NCI-H460 (cell line): ENCODE measurements at places on chromosomes 1 and 21.

DNA sequence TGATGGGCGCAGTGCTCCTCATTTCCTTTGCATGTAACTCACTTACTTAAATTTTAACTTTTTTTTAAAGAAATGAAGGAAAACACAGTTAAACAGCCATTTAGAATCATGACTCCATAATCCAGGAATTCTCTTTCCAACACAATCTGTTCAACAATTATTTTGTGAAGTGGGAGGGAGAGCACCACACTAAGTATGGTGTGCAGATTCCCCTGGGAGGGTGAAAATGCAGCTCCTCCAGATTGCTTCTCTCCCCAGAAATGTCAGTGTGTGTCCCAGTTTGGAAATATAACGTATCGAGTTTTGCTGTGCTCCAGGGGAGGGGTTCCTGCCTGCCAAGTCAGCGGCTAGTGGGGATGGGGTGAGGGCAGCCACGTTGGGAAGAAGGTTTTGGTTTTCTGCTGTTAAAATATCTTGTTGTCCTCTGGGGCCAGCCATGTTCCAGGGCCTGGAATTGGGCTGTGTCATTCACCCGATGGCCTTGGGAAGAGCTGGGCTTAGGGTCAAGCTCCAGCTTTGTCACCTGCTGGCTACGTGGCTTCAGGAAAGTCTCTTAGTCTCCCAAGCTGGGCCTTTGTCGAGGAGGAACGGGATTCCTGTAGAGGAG, 17.3 kb upstream of the DISP3 start:
- no peak for DNase-seq

- no peak for DNase-seq
Measured at GRCh38 chr1:153544453-153545066, 1.0 kb downstream of the S100A4 start.

DNA sequence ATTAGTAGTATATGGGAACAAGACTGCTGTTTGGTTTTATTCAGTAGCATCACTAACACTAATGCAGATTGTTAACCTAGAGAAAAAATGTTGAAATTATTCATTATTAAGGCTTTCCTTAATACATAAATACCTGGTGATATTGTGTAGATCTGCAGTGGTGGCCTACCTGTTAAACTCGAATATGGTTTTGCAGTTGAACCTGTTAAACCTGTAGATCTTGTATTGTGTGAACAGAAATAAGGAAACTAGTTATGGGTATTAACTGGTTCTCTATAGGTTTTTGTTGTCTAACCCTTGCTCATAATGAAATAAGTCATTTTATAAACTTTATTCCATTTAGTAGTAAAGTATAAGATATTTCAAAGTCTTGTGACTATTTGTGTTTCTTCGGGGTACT, 23.9 kb downstream of the PKN2 start:
- no peak for DNase-seq

GRCh38 chr1:188270497-188270896, 1441.7 kb downstream of the PLA2G4A start:
- DNase-seq: no peak

GRCh38 chr1:21904704-21905520, 32.2 kb downstream of the HSPG2 start:
- DNase-seq: no peak

DNA sequence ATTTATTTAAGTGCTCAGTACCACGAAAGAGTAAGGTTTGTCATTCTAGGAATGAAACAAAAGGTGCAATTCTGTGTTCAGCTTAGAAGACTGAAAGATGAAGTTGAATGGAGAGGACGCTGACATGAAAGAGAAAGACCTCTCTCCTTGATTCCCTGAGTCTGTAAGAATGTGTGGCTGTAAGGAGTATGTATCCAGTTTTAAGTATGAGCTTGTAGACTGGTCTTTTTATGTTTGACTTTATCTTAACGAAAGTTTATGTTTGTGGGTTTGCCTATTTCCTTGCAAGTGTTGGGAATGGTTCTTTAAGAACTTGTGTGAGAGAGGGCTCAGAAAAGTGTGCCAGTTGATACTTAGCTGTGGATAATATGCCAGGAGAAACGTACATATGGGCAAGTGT, 1.4 kb downstream of the CHD1L start:
- DNase-seq: no peak

- DNase-seq: no peak
Measured at GRCh38 chr21:33300701-33301631, 23.8 kb upstream of the IFNAR1 start.

DNA sequence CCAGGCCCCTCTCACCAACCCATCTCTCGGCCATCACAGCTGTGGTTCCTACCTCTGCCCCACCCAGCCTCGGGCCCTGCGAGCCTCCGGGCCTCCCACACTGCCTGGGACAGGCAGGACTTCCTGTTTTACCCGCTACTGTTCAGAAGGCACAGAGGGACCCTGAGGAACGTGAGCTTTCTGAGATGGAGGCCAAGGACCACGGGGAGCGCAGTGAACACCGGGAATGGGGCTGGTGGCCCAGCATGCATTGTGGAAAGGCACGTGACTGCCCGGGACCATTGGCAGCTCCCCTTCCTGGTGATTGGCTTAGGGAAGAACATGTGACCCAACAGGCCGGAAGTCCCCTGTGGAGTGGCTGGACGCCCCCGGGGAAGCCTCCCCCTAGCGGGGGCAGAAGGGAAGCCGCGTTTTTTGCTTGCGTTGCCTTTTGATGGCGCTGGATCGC, 7.0 kb downstream of the S100B start:
- DNase-seq: no peak

GRCh38 chr1:115922801-115923200, 53.5 kb upstream of the SLC22A15 start:
- DNase-seq: no peak

- DNase-seq: no peak
Measured at GRCh38 chr1:119600561-119600960, 47.5 kb downstream of the ZNF697 start.

DNA sequence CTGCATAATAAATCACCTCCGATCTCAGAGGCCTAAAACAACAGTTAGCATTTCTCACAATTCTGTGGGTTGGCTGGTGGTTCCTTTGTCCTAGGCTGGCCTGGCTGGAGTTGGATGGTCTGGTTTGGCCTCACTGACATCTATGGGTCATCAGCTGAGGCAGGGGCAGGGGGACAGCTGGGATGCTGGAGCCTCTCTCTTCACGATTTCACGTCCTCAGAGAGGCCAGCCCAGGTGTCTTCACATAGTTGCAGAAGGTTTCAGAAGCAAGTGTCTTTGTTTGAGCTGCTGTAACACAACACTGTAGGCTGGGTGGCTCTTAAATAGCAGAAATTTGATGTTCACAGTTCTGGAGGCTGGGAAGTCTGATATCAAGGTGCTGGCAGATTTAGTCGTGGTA, 155.5 kb upstream of the CACNA1E start:
- DNase-seq: no peak

- no peak for DNase-seq
Measured at GRCh38 chr1:166626711-166627110, 212.6 kb upstream of the POGK start.

DNA sequence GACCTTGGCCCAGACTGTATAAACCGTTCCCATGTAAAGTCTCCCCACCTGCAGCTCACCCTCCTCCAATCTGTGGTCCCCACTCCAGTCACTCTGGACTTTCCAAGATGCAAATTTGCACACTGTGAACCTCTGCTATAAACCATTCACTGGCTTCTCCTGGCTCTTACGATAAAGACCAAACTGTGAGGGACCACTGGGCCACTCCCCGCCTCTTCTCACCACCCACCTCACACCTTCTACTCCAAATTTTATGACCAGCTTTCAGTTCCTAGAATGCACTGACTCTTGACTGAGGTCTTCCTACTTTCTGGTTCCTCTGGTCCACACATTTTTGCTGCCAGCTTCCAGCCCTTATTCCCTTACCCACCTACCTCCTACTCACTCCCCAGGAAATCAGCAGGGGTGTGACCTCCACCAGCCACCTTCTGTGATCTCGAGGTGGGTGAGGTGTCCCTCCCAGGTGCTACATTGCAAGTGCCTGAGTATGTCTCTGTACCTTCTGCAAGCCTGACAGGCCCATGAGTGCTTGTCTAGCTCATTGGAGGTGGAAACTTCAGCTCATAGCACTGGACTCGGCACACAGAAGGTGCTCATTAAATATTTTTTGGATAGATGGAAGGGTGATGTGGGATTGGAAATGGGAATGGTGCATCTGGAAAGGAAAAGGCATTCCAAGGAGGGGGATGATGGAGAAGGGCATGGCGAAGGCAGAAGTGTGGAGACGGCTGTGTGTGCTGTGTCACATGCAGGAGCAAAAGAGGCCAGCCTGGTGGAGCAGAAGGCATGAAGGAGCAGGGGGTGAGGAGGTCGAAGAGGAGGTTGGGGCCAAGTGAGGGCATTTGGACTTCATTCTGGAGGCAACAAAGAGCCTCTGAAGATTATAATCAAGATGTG, 15.6 kb upstream of the CSF1 start:
- no peak for DNase-seq

DNA sequence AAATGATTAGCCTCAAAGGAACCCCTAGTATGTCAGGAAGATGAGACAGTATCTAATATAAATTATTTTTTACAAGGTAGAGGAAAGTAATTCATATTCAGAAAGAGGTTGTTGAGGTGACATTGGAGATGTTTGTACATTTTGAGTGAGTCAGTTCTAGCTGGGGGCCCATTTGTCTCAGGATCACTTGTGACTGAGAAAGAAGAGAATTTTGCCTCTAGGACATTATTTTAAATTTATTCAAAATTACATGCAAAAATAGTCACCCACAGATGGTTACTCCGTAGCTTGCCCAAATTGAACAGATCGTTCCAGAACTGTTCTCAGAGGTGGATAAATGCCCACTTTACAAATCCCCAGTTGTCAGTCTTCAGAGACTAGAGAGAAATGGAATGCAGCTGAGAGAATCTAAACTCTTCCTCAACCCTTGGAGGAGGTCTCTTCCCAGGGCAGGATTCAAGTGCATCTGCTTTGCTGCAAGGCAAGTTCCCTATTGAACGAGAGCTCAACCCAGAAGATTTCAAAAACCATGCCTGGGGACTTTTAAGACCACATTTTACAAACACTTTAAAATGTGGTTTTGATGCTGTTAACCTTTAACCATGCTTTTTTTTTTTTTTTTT, 987.8 kb upstream of the ADAMTS5 start:
- DNase-seq: no peak

DNA sequence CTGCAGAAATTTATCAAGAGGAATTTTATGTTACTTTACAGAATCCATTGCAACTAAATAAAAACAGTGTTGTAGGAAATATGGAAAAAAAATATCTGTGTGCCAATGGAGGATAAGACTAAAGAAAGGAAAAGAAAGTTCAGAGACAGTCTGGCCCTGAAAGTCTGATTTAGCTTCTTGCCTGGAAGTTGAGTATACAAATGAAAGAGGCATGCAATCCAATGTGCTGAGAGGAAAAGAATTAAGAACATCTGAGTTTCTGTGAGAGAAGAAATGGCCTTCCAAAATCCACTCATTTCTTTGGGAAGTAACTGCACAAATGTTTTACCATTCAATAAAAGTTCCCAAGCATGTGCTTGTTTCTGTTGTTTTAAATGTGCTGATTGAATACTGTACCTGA, 65.1 kb downstream of the LHX9 start:
- no peak for DNase-seq

DNA sequence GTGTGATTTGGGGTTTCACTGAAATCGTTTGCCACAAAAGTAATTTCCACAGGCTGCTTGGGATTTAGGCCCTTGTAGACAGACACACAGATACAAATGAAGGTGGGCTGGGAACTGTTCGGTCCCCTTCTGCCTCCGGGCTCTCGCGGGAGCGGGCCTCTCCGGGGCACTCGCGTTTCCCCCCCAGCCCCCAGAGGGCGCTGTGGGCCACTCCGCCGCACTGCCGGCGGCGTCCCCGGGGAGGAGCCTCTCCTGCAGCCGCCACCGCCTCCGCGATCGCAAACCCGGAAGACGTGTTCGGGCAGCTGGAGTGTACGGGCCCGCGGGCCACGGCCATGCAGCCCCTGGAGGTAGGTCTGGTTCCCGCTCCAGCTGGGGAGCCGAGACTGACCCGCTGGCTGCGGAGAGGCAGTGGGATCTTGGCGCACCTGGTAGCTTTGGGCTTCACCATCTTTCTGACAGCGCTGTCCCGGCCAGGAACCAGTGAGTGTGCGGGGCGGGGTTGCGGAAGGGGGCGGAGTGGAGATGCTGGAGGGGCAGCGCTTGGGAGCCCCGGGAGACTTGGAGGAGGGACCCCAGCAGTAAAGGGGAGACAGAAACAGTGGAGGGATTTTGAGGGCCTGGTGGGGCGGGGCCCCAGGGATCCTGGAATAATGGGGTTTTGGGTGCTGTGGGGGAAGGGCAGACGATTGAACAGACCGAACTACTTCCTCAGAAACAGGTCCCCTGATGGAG, at the start of gene CYB561D1:
CYB561D1 (plus strand) TSS at position 290 of the 735 bp plus-strand sequence; CDS start at position 336, 46 bp downstream.
- DNase-seq: peak; percentile 64
